HCT116 (cell line): ENCODE measurements at places on chromosomes 1 and 21. TPM values are rescaled to one million over a fixed set of nuclear protein-coding genes. Genes with fewer than 3 reads are reported as not detected.
A peak's percentile ranks its signal among the peaks of the same experiment; 100 is the strongest.

DNA sequence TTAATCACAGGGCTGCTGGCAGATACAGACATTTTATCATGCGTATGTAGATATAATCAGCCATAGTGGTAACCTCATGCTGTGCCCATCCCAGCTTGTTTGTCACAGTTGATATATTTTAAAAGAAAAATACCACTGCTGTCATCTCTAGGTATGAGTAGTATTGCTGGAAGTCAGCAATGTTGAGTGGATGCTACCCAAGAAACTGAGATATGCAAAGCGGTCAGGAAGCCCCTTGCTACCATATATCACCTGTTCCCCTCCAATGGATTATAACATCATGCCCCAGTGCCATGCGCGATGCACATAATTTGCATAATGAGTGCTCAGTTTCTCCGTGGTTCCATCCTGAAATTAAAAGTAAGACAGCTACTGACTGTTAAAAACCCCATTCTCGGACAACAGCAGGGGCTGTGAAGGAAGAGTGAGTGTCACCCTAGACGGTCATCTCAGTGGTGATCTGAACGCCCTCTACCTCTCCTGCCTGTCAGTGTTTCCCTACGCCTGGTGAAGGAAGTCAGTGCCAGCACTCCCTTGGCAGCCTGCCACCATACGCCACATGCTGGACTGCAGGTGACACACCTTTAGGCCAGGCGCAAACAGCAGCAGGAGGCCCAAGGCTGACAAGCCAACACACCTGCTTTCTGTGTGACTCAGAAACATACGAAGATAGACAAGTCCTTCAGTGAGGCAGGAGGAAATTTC lies 2.7 kb downstream of the IL10RB start:
- peaks cover 34% of the 10 kb centered on the region for H3K4me1 ChIP-seq
- no peak overlapping the region for H3K4me3 ChIP-seq
- H3K27me3 ChIP-seq = no peaks in the 10 kb centered on the region
- H3K27ac ChIP-seq = no peak overlapping the region
- peak; percentile 90 for DNase-seq
- no peaks in the 10 kb centered on the region for H3K36me3 ChIP-seq

- DNase-seq = no peak
- no peaks in the 10 kb centered on the region for H3K27me3 ChIP-seq
- no peak overlapping the region for H3K4me3 ChIP-seq
- peaks cover 8% of the 10 kb centered on the region for H3K36me3 ChIP-seq
- H3K27ac ChIP-seq = no peak overlapping the region
Measured at GRCh38 chr1:45573231-45573804, 10.5 kb upstream of the NASP start.

- H3K27ac ChIP-seq = no peak overlapping the region
- H3K27me3 ChIP-seq = no peaks in the 10 kb centered on the region
- peaks cover 7% of the 10 kb centered on the region; the same call in 1 of the 2 replicates for H3K4me1 ChIP-seq
- H3K36me3 ChIP-seq = no peaks in the 10 kb centered on the region
Measured at GRCh38 chr1:201220388-201220715, 29.7 kb downstream of the IGFN1 start.

DNA sequence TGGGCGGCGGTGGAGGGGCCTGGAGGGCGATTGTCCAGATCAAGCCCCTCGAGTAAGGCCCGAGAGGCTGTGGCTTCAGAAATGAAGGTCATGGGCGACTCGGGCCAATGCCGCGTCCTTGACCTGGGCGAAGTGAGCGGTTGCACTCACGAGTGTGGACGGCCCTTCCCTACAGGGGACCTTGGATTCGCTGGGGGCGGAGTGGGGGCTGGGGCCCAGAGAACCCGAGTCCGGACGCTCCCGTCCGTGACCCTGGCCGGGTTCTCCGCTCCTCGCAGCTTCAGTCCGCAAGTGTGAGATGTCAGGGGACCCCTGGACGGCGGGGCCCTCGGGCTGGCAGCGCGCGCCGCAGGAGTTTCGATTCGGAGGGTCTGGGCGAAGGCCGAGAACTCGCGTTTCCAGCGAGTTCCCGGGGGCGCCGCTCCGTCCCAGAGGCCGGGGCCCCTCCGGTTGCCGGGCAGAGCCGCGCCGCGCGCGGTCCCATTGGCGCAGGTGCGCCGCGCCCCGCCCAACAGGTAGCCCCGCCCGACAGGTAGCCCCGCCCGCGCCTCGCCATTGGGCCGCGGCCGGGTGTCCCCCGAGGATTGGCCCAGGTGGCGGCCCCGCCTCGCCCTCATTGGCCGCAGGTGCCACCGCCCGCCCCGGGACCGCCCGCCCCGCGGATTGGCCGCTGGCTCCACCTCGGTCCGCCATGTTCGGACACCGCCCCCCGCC lies at the start of gene PRKCZ:
Gene PRKCZ (plus strand): TSS at position 694 of the 714 bp plus-strand sequence. CDS start 220 bp downstream, outside the sequence.
- peak within 1 kb of the TSS; percentile 91 for H3K27ac ChIP-seq
- peaks cover 37% of the 10 kb centered on the region for H3K4me1 ChIP-seq
- peak within 1 kb of the TSS; percentile 75 for H3K4me3 ChIP-seq
- DNase-seq = peak; percentile 73
- H3K27me3 ChIP-seq = no peaks in the 10 kb centered on the region

DNA sequence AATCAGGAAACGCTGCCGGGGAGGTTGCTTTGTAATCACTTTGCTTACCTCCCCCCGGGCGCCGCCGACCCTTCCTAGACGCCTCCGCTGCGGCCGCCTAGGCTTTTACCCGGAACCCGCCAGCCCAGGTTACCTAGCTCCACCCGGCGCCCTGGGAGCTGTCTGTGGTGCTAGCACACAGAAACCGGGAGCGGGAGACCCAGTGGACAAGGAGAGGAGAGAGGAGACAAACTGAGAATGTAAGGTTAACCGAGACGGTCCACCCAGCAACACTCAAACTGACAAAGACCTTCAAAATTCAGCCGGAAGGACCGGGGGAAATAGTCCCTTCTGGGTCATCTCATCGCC lies 9.8 kb downstream of the BARHL2 start:
- H3K27me3 ChIP-seq = peaks cover 18% of the 10 kb centered on the region; the same call in 1 of the 2 replicates
- H3K27ac ChIP-seq = no peak overlapping the region
- H3K36me3 ChIP-seq = no peaks in the 10 kb centered on the region
- no peak for DNase-seq
- H3K4me1 ChIP-seq = no peaks in the 10 kb centered on the region

DNA sequence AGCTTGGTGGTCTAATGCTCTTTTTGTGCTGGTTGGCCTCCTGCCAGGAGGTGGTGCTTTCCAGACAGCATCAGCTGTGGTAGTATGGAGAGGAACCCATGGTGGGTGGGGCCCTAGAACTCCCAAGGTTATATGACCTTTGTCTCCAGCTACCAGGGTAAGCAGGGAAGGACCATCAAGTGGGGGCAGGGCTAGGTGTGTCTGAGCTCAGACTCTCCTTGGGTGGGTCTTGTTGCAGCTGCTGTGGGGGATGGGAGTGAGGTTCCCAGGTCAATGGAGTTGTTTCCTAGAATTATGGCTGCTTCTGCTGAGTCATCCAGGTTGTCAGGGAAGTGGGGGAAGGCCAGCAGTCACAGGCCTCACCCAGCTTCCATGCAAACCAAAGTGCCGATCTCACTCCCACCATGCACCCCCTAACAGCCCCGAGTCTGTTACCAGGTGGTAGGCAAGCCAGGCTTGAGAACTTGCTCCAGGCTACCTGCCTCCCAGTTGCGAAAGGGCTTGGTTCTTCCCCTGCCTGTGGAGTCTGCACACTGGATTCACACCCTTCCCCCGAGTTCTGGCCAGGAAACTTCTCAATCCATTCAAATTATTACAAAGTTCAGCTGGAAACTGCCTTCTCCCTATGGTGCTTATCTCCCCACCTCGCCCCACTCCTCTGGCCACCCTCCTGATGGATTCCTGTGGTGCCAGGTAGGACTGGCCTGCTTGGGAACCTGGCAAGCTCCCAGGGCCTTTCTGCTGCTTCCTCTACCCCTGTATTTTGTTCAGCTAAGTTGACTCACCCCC lies 37.8 kb downstream of the DRAM2 start:
- no peaks in the 10 kb centered on the region for H3K36me3 ChIP-seq
- H3K4me3 ChIP-seq = no peak overlapping the region
- H3K4me1 ChIP-seq = peaks cover 11% of the 10 kb centered on the region

- no peak within 1 kb of the TSS for H3K27ac ChIP-seq
- peaks cover 5% of the 10 kb centered on the region for H3K27me3 ChIP-seq
- no peak for DNase-seq
- H3K4me3 ChIP-seq = no peak within 1 kb of the TSS
- H3K36me3 ChIP-seq = no peaks in the 10 kb centered on the region
Measured at GRCh38 chr21:36479415-36480402, at the start of gene CLDN14. TSS of gene CLDN14 (minus strand) at chr21:36480122. CDS start at chr21:36461695, 18,427 bp downstream.

DNA sequence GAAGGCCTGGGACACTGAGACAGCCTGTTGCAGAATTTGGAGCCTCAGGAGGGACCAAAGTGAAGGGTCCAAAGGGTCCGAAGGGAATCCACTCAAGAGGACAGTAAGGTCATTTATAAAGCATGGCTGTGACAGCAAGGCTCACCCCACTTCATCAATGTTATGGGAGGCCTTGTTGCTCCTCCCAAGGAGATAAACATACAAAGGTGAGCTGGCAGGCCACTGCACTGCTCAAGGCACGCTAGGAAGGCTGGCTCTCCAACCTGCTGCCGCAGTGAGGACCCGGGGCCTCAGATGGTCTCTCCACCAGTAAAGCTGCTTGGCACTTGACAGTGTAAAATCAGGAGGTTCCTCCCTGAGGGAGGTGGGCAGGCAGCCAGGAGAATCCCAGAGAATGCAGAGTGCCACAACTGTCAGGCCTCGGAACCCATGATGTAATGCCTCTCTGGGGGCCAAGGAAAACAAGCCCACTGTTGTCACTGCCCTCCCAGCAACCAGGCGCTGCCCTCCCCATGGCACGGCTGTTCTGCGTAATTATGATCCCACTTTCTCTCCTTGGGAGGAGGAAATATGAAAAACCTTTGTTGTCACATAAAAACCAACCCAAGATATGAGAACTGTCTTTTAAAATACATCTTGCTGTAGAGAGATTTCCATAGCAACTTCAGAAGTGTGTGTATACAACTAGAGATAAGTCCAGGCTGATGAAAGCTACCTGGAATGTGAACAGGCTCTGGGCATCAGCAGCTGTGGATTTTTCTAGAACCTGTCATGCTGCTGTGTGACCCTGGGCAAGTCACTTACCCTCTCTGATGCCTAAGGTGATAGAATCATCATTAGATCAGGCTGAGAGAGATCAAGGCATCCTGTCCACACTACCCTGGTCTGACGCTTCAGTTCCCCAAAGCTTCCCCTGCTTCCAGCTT lies 102.5 kb downstream of the KCNN3 start:
- H3K36me3 ChIP-seq = no peaks in the 10 kb centered on the region
- H3K4me3 ChIP-seq = no peak overlapping the region

GRCh38 chr21:45589686-45590245 lies 47.5 kb upstream of the SLC19A1 start:
- DNase-seq = no peak
- H3K27me3 ChIP-seq = no peaks in the 10 kb centered on the region
- no peak overlapping the region for H3K27ac ChIP-seq
- no peak overlapping the region for H3K4me3 ChIP-seq

GRCh38 chr1:63486629-63487028 lies 36.4 kb downstream of the ITGB3BP start:
- no peak for DNase-seq
- no peaks in the 10 kb centered on the region for H3K4me1 ChIP-seq
- no peaks in the 10 kb centered on the region for H3K36me3 ChIP-seq
- no peaks in the 10 kb centered on the region for H3K27me3 ChIP-seq

GRCh38 chr1:200958597-200958996 lies 63.9 kb downstream of the INAVA start:
- no peak for DNase-seq
- no peaks in the 10 kb centered on the region for H3K36me3 ChIP-seq

- no peak overlapping the region for H3K27ac ChIP-seq
- no peaks in the 10 kb centered on the region for H3K36me3 ChIP-seq
- no peak for DNase-seq
- H3K4me1 ChIP-seq = no peaks in the 10 kb centered on the region
- no peak overlapping the region for H3K4me3 ChIP-seq
- no peaks in the 10 kb centered on the region for H3K27me3 ChIP-seq
Measured at GRCh38 chr1:5264476-5264875, 610.1 kb downstream of the AJAP1 start.

The KRTAP7-1 gene
- total RNA-seq = not detected

The FAM78B gene
- total RNA-seq = 1.4 TPM
